ENCODE measurements at places on chromosomes 11 and 22.
A peak's percentile ranks its signal among the peaks of the same experiment; 100 is the strongest.

DNA sequence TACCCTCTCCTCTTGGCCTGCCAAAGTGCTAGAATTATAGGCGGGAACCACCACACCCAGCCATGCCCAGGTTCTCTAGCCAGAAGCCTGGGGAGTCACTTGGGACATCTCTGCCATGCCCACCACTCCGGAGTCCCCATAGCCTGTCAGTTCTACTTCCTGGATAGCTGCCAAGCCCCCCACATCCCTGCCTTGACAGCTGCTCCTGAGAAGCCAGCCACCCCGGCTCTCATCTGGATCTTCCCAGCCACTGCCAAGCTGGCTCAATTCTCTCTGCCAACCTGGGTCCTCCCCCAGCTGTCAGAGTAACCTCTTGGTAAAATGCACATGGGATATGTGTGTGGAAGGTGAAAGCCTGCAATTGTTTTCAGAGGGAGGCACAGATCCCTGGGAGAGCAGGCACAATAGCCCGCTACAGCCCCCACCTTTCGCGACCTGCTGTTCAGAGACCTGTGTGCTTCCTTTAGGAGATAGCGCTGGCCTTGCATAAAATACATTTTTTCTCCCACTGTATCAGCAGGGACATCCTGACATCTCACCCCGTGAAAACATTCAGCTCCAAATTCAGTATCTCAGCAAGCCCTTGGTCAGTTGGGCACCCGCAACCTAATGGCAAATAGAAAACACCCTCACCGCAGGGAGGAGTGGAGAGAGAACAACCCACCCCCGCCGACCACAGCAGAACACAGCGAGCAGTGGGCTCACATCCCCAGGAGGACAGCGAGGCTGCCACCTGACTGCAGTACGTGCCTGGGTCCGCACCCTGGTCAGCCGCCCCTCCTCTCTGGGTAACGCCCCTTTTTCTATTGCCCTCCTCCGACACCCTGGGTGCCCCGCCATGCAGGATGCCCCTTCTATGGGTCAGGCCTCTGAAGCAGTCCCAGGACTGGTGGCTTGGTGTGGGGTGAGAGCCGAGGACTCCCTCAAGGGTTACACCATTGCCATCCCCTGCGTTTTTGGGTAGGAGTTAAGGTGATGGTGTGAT, 1342.2 kb downstream of the BRD1 start:
- DNase-seq = no peak

GRCh38 chr11:92848578-92848977, 120.9 kb upstream of the MTNR1B start:
- no peak for DNase-seq

GRCh38 chr22:41330169-41330568, 28.8 kb downstream of the ZC3H7B start:
- DNase-seq = no peak

GRCh38 chr22:46563381-46564083, 26.1 kb upstream of the CELSR1 start:
- peak; percentile 87 for DNase-seq
